ENCODE measurements at places on chromosomes 11 and 22.

DNA sequence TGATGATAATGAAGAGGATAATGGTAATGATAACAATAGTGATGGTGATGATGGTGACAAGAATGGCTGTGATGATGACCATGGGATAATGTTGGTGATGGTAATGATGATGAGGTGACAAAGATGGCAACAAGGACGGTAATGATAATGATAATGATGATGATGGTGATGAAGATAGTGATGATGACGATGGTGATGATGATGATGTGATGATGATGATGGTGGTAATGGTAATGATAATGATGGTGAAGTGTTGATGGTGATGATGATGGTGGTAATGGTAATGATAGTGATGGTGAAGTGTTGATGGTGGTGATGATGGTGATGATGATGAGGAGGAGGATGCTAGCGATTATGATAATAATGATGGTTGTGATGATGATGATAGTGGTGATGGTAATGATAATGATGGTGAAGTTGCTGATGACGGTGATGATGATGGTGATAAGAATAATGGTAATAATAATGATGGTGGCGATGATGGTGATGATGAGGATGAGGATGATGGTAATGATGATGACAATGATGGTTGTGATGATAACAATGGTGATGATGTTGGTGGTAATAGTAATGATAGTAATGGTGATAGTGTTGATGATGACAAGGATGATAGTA lies 54.7 kb upstream of the OPCML start:
- DNase-seq, result no peak

GRCh38 chr22:46792841-46793261 lies 30.4 kb downstream of the TBC1D22A start:
- DNase-seq, result no peak

DNA sequence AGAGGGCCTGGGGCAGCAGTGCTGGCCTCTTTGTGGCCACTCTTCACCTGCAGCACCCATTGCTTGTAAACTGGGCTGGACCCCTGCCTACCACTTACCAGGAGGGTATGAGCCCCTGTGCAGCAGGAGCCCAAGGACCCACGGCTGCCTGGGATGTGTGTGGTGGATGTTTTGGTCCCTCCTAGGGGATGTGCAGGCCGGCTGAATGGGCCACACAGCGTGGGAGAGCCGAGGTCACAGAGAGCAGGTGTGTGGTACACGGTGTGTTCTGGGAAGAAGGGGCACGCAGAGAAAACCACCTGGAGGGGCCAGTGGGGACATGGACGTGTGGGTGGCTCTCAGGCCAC lies 19.3 kb upstream of the GNB1L start:
- no peak for DNase-seq

DNA sequence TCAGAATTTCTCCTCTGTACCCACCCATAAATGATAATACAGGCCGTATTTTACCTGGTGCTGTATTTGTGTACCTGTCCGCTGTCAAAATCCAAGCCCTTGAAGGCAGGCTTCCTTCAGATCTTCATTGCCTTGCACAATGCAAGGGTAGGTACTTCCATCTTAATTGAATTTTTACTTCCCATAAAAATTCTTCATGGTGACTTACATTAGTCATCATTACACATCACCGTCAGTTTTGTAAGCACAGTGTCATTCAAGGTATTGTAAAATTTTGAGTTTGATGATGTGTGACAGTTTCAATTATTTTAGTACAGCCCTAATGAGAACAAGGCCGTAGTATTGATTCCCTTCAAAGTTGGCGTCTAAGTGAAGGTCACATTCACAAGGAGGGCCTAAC lies 770 bp upstream of the TSG101 start:
- no peak for DNase-seq

- no peak for DNase-seq
These were observed 311.7 kb downstream of the TBC1D22A start for GRCh38 chr22:47074105-47074504.
